ENCODE measurements at places on chromosomes 2 and 18.
A peak's percentile ranks its signal among the peaks of the same experiment; 100 is the strongest.

- DNase-seq: no peak
Observed at GRCh38 chr2:210620456-210620855, 64.1 kb downstream of the CPS1 start.

GRCh38 chr18:77062518-77063003, 70.0 kb downstream of the MBP start:
- DNase-seq: no peak

DNA sequence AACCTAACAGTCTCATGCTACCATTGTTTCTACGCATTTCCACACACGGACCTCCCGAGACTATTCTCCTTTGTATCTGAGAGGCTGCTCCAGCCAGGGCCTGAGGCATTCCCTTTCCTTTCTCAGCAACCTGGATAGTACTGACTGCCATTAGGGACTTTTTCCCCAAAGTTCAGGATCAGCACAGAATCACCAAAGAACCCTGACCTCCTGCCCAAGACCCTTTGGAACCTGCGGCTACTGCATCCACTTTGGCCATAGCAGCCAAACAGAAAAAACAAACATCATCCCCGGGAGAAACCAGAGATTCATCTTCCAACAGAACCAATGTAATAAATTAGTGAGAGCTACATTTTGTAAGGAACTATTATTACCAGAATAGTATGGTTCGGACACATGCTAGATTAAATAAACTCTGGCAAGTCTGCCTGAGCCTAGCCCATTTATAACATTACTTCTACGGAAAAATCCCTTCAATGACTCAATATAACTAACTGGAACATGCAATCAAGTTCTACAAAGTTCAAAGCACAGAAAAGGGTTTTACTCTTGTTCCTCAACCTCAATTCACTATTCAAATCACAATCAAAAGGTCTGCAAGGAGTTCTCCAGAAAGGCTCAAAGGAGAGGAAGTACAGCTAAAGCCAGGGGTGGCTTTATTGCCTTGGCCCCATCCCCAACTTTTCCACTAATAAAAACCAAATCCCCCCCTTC, 51.8 kb downstream of the LPIN2 start:
- DNase-seq: no peak

- DNase-seq: no peak
Observed at GRCh38 chr2:171410624-171411023, 23.2 kb downstream of the METTL8 start.

GRCh38 chr18:45335282-45336043, 279.8 kb upstream of the SLC14A2 start:
- DNase-seq: no peak

DNA sequence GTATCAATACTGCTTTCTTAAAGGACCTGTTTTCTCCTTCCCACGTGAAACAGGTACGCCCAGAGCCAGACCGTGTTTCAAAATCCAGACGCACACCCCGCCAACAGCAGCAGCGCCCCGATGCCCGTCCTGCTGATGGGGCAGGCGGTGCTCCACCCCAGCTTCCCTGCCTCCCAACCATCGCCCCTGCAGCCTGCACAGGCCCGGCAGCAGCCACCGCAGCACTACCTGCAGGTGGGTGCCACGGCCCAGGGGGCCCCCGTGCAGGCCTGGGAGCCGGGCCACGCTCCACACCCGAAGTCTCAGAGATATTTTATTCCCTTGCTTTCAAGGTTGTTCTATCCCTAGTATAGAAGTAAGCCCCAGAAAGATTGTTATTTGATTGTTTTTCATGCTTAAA, 8.8 kb upstream of the RPL31 start:
- DNase-seq: no peak

DNA sequence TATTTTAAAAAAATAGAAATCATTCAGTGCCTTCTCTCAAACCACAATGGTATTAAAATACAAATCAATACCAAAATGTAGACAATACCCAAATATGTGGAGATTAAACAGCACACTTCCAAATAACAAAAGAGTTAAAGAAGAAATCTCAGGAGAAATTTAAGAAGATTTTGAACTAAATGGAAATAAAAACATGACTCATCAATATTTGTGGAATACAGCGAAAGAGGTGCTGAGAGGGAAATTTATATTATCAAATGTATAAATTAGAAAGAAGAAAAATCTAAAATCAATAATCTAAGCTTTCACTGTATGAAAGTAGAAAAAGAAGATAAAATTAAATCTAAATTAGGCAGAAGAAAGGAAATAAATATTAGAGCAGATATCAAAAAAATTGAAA, 233.1 kb downstream of the RPIA start:
- DNase-seq: no peak

- no peak for DNase-seq
Observed at GRCh38 chr2:109239720-109240119, 110.7 kb downstream of the SH3RF3 start.

DNA sequence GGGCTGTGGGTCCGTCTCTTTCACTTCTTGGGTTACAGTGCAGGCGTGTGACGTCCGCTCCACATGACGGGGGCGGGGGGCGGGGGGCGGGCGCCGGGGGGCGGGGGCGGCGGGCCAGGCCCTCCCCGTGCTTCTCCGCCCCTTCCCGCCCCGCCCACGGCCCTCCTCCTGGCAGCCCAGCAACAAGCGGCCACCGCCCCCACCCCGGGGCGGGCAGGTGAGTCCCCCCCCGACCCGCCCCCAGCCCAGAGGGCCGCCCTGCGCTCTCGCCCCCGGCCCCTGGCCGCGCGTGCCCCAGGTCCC, 3.6 kb downstream of the ZNF516 start:
- no peak for DNase-seq

- no peak for DNase-seq
Observed at GRCh38 chr2:44843086-44843485, 98.4 kb upstream of the SIX3 start.

DNA sequence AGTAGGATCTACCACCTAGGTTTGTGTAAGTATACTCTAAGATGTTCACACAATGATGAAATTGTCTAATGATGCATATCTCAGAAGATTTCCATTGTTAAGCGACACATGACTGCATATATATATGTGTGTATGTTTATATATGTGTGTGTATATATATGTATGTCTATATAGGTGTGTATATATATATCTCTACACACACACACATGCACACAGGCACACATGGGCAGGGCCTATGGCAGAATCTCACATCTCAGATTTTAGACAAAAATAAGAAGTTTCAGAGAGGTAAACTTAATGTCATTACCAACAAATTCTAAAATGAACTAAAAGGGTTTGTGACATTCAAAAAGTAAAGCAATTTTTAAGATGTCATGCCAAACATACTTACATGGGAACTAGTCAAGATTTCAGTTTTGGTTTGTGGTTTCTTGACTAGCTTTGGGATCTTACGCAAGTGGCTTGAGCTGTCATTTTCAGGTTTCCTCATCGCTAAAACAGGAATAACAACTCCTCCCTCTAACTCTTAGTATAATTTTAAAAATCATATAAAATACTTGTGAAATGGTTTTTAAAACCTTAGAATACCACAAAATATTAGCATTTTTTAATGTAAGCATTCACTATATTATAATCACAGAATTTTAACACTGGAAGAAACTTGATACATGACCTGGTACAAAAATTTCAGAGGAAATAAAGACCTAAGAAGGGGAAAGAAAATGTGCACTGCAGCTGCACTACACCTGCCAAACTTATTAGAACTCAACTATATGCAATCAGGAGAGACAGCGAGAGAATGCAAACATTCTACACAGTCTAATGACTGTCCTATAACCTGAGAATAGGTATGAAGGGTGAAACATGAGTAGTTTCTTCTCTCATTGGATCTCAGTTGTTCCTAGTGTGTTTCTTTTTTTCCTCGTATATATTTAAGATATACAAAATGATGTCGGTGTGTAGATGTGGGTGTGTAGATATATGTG, 75.7 kb downstream of the TTC21B start:
- DNase-seq: no peak

DNA sequence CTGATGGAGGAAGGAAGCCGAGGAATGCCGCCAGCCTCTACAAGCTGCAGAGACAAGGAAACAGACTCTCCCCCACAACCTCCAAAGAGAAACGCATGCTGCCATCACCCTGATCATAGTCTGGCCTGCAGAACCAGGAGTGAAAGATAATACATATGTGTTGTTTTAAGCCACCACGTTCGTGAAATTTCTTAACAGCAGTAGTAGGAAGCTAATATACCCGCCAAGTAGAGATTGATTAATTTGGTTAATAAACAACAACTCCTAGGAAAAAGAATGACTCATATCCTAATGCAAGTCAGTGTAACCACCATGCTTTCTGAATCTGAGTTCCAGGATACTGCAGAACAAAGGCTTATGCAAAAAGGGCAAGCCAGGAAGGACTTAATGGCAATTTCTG, 36.6 kb downstream of the LONRF2 start:
- no peak for DNase-seq

GRCh38 chr2:19987936-19988335, 2.0 kb downstream of the WDR35 start:
- no peak for DNase-seq

- DNase-seq: no peak
Observed at GRCh38 chr2:232891621-232892071, 21.6 kb downstream of the SNORC start.

- no peak for DNase-seq
Observed at GRCh38 chr2:168517816-168518215, 61.7 kb downstream of the CERS6 start.

- no peak for DNase-seq
Observed at GRCh38 chr2:85583667-85584353, 421 bp upstream of the VAMP5 start.

- DNase-seq: peak; percentile 42
Observed at GRCh38 chr18:48662011-48662661, 123.3 kb downstream of the CTIF start.

DNA sequence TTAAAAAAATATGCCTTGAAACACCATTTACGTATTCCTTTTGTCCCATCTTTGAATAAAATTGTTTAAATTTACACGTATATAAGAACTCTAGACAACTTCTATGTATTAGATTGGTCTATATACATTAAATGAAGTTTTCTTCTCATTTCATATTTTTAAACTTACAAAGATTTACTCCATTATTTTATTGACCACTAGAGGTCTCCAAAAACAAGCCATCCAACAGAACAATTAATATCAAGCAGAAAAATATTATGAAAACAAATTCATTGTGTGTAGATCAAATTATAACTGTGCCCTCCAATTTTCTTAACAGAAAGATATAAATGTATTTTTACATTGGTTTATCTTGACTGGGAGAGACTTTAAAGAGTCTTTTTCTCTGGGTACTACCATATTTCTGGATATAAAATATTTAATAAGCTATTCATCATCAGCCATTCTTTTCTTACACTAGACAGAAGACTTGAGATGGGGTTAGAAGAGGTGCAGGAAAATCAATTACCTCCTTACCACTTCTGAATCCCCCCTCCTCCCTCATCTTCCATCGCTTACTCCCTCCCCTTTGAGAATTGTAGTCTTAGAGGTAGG, 66.5 kb downstream of the DPP4 start:
- DNase-seq: no peak
